ENCODE measurements at places on chromosomes 2 and 18.

GRCh38 chr2:146734042-146734820 lies 1110.6 kb upstream of the ACVR2A start:
- DNase-seq: no peak

GRCh38 chr2:215461836-215462532 lies 26.1 kb upstream of the FN1 start:
- DNase-seq: no peak

- DNase-seq: no peak
Measured at GRCh38 chr2:217852555-217853211, 150.1 kb downstream of the TNS1 start.

DNA sequence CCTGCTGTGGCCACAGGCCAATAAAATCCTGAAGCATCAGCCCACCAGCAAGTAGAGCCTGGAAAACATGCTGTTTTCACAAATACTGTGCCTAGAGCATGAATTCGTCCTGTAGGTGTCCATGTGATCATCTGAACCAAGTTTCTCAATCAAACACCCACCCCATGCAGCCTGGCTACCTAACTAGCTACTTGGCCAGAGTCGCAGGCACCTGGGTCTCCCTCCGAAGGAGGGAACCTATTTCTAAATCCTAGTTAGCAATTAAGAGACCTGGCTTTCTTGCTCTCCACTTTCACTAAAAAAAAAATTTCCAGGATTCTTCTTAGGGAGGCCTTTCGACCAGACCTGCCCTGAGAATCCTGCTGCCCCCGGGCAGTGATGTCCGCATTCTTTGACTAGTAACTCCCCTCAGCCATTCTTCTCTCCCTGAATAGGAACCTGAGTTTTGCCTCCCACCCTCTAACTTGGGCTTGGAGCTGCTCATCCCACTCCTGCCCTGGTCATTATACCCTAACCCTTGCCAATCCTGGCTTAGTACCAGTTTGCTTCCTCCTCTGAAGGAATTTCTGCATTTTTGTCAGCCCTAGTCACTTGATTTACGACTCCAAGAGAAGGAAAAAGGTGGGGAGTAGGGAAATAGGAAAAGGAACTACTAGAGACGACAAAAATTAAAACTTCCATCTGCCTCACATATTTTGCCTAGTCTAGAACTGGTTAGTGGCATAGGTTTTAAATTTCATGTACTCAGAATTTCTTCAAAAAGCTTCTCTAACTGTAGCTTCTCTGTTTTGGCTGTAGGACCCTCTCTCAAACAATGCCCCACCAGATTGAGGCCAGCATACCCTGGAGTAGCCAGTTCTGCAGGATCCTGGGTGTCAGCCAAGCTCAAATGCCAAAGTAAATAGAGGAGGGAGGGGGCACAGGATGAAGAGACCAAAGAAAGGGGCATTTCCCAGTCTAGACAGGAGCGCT lies 25.4 kb upstream of the TANK start:
- DNase-seq: no peak

DNA sequence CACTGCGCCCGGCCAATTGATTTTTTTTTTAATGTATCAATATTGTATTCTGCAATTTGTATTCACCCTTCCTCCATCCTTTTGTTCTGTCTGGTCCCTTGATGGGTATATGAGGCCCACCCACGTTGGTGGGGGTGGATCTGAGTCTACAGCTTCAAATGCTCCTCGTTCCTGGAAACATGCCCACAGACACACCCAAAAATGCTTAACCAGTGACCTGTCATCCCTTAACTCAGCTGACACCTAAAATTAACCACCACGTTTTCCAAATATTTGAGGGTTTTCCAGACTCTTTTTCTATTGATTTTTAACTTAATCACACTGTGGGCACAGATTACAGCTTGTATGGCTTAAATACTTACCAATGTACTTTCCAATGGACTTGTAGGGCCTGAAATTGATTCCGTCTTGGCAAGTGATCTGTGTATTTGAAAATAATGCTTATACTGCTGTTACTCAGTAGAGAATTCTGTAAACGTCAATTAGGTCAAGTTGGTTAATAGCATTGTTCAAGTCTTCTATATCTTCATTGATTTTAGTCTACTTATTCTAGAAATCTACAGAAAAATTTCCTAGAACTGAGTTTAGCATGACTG lies 34.4 kb upstream of the CYP27C1 start:
- DNase-seq: no peak

DNA sequence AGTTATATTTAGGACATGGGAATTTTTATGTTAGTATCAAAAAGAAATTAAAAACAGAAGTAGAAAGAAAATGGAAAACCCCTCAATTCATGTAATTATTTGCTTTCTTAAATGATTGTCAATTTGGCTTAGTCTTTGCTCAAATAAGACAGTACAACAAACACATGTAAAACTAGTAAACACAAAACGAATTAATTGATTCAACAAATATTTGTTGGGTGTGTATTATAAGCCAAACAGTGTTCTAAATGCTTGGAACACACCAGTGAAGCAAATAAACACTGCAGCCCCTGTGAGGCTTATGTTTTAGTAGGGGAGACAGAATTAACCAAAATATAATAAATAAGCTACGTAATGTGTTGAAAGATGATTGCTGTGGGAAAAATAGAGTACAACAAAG lies 234.5 kb upstream of the STON1 start:
- DNase-seq: no peak

DNA sequence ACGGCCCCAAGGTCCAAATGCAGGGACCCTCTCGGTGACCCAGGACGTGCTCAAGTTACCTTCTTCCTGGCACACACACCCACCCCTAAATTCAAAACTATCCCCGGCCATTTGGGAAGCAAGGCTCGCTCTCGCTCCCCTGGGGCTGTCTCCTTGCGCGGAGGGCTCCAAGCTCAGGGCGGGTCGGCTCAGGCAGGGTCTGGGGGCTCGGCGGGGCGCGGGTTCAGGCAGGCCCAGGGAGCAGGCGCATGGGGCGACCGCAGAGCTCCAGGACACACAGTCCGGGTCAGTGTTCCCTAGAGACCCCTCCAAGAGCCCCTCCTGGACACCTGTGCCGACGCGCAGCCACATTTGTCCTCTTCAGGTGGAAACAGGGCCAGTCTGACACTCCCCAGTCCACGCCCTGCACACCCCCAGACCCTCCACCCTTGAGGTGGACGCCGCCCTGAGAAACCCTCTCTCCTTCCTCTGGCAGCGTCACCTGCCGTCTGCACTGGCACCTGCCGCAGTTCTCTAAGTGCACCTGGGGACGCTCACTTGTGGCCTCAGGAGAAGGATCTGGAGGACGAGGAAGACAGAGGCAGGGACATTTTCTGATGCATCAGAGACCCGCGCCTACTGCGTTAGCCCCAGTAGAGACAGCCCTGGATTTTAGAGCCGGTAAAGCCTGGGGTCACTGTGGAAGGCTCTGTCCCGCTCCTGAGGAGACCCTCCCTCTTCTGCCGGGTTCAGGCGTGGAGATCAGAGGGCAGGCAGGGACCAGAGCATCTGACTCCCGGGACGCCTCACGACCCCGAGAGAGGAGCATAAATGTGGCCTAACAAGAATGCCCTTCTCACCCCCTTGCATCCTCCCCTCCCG lies 138.8 kb downstream of the TWIST2 start:
- no peak for DNase-seq

DNA sequence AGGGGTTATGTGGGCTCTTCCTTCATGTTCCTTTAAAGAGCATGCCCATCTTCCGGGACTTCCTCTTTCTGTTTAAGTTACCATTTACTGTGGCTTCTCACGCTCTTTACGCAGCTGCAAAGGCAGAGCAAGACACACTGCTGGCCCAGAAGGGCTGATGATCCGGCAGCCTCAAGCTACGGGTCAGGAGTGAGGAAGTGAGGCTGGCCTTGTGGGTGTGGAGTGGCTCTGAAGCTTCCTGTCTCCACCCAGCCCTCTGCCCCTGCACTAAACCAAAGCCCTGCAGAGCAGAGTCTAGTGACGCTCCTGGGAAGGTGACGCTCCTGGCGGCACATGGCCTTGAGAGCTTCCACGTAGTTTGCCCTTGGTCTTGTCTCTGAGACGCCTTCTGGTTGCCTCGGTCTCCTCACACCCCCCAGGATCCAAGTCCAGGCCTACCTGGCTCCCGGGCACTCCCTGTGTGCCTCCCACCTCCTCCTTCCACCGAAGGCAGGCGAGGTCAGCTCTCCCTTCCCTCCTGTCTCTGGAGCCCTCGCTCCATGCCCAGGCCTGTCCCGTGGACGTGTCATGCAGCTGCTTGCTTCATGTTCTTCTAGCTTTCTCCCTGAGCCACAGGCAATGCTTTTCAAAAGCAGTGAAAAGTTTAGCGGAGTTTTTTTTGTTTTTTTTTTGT lies 50.3 kb downstream of the ARL4C start:
- DNase-seq: no peak

- DNase-seq: no peak
Measured at GRCh38 chr2:100070078-100070477, 72.3 kb downstream of the AFF3 start.

DNA sequence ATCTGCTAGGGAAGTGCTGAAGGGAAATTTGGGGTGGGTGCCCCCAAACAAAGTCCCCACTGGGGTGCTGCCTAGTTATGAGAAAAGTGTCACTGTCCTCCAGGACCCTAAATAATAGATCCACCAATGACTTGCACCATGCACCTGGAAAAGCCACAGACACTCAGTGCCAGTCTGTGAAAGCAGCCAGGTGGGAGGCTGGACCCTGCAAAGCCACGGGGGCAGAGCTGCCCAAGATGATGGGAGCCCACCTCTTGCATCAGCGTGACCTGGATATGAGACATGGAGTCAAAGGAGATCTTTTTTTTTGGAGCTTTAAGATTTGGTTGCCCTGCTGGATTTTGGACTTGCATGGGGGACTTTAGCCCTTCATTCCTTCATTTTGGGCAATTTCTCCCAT lies 431.6 kb downstream of the ERBB4 start:
- no peak for DNase-seq

GRCh38 chr2:107385921-107386320 lies 440.8 kb upstream of the RGPD4 start:
- no peak for DNase-seq

- DNase-seq: no peak
Measured at GRCh38 chr18:70426818-70427217, 138.0 kb downstream of the SOCS6 start.

DNA sequence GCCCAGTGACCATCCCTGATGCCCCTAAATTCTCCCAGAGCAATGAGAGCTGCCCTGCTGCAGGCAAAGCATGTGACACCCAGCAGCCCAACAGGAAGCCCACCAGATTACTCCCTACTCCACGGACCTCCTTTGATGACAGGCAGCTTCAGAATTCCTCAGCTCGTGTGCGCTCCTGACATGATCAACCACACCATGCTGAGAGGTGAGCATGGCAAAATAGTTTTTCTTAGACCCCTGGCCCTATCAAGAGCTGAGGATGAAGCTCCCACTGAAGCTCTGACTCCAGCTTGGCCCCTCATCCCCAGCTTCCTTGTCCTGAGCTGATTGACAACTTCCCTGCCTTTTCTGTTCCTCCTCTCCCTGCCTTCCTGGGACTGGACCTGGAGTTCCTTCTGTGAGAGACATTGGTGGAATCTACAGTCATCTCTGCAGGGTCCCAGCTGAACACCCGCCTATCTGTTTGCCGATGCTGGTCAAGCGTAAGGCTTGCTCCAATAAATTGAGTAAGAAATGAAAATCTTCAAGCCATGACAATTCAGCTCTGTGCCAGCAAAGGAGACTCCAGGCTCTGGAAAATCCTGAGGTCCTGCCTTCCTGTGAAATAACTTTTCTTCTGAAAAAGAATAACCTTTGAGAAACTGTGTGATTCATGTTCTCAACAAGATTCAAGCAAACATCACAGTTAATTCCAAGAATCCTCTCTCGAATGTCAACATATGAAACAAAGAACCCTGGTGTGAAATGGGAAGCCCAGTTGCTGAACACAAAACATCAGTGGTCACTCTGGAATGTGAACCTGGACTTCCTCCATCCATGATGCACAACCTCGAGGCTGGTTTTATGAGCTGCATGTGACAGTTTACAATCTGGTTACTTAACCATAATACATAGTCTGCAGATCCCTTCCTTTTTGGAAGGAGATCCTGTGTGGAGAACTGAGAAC lies 201.1 kb downstream of the SPP2 start:
- no peak for DNase-seq

GRCh38 chr2:36322108-36322507 lies 33.5 kb upstream of the CRIM1 start:
- no peak for DNase-seq

GRCh38 chr18:33751613-33752221 lies 173.7 kb downstream of the ASXL3 start:
- no peak for DNase-seq

- no peak for DNase-seq
Measured at GRCh38 chr2:136168720-136169119, 50.8 kb upstream of the CXCR4 start.

GRCh38 chr18:11454040-11454439 lies 155.4 kb upstream of the SLC35G4 start:
- DNase-seq: no peak

GRCh38 chr18:5294113-5294456 lies 1.4 kb downstream of the ZBTB14 start:
- no peak for DNase-seq

GRCh38 chr2:233643128-233643527 lies 6.9 kb downstream of the UGT1A10 start:
- no peak for DNase-seq

DNA sequence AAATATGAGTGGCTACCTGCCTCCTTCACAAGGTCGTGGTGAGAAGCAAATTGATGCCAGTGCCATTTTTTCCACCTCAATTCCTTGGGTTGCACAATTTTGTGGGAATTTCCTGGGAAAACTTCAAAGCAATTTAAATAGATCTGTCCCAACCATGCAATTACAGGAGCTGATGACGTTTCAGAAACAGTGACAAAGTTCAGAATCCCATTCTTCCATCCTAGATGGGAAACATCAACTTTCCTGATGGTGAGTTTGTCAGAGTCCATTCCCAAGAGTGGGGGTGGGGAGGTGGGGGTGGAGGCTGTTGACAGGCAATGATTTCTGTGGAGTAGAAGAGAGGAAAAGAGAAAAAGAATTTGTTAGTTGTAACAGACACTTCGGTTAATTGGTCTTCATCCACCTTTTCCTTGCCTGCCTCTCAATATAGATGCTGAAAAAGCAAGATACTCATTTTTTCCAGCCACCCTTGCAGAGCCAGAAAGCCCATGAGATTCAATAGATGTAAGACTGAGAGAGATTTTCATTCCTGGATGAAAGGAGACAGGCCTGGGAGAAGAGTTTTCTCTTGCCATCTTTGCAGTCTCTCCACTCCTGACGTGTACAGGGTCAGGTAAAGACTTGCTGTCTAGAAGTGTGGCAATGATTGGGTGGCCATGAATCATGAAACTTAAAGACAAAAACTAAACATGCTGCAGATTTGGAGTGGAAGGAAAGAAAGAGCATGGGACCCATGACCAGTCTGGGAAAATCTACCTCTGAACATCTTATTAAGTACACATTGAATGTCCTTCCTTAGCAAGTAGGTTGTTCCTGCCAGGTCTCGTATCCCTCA lies 47.3 kb downstream of the SOCS6 start:
- DNase-seq: no peak

- no peak for DNase-seq
Measured at GRCh38 chr2:239392072-239392357, 8.8 kb downstream of the HDAC4 start.

GRCh38 chr2:110124939-110125691 lies 9.5 kb upstream of the MALL start:
- DNase-seq: no peak

- no peak for DNase-seq
Measured at GRCh38 chr2:72965770-72966450, 48.6 kb downstream of the EMX1 start.
